ENCODE measurements at places on chromosomes 2 and 18. TPM values are rescaled to one million over a fixed set of nuclear protein-coding genes. Genes with fewer than 3 reads are reported as not detected.

DNA sequence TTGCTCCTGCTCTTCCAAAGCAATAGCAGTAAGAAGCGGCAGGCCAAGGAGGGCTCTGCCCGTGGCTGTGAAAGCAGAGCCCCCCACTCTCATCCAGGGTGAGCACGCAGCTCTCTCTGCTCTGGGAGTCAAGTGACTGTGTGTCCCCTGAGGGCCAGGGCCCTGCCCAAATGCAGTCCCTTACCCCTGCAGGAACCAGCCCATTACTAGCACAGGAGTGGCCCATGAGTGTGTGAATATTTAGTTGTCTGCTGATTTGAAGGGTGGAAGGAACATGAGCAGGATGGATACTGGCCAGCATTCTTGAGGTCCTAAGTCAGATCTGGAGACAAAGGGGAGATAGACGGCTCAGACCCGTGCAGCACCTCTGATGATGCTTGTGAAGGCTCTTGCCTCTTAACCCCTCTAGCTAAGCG, 69.7 kb upstream of the FOSL2 start:
- H3K4me3 ChIP-seq: no peak overlapping the region
- H3K4me1 ChIP-seq: peaks cover 11% of the 10 kb centered on the region
- no peaks in the 10 kb centered on the region for H3K27me3 ChIP-seq
- H3K27ac ChIP-seq: no peak overlapping the region

Gene DUSP11
- total RNA-seq: 29.4 TPM

- DNase-seq: no peak
- H3K4me3 ChIP-seq: no peak overlapping the region
- H3K27me3 ChIP-seq: peaks cover 19% of the 10 kb centered on the region
- no peak overlapping the region for H3K27ac ChIP-seq
- H3K4me1 ChIP-seq: peaks cover 2% of the 10 kb centered on the region
These were observed 127.1 kb downstream of the ANKRD30BL start for GRCh38 chr2:132034646-132035045.

GRCh38 chr2:221969830-221970144, 329.0 kb downstream of the PAX3 start:
- peaks cover 2% of the 10 kb centered on the region for H3K27me3 ChIP-seq
- H3K27ac ChIP-seq: no peak overlapping the region
- H3K4me3 ChIP-seq: no peak overlapping the region
- no peak for DNase-seq
- H3K36me3 ChIP-seq: no peaks in the 10 kb centered on the region

DNA sequence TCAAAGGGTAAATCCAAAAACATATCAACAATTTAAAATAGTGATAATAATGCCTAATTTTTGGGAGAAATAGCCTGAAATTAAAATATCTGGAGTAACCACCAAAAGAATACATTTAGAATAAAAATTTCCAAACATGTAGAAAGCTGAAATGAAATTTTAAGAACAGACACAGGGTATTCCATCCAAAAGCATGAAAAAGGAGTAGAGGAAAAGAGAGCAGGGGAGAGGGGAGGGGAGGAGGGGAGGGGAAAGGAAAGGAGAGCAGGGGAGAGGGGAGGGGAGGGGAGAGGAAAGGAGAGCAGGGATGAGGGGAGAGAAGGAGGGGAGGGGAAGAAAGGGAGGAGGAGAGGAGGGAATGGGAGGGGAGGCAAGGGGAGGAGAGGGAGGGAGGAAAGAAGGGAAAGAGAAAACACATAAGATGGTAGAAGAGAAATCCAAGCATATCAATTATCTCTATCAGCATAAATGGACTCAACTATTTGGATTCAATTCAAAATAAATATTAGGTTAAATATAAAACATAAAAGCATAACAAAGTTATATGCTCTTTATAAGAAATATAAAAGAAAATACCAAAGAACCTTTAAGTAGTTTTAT, 141.1 kb downstream of the ZNF385B start:
- no peak overlapping the region for H3K27ac ChIP-seq
- DNase-seq: no peak
- no peaks in the 10 kb centered on the region for H3K27me3 ChIP-seq
- H3K4me3 ChIP-seq: no peak overlapping the region

DNA sequence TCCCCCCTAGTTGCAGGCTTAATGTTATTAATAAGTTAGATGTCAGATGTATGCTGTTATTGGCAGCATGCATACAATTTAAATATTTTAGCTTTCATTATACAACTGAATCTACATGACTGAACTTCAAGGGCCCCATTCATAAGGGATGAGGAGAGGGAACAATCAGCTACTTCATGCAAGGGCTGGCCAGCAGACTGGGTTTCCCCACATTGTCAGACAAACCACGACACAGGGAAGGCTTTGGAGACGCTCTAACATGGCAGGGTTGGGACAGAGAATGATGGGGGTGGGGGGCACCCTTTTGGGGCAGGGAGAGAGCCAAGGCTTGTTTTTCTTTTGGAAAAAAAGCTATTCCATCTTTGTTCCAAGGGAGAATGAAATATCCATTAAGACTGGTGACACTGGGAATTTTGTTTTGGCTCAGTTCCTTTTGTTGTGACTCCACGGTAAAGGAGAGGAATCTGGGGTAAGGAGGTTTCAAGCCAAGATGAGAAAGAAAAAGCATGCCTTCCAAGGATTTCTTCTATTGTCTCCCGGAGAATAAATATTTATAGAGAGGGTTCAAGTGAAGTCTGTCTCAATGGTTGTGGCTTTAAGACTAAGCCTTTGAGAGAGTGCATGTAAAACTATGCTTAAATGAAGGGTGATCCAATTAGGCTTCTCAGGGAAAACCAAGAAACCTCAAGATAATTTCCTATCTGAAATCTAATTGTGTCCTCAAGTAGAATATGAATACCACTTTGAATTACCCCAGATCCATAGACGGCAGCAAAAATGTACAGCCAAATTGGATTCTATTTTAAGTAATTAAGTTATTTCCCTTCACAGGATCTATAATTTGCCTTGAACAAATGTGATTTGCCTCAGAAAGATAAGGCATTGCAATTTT, 5.4 kb downstream of the CXCR4 start:
- H3K4me1 ChIP-seq: peaks cover 46% of the 10 kb centered on the region
- no peaks in the 10 kb centered on the region for H3K27me3 ChIP-seq
- DNase-seq: no peak
- H3K36me3 ChIP-seq: peaks cover 46% of the 10 kb centered on the region
- H3K4me3 ChIP-seq: no peak overlapping the region

DNA sequence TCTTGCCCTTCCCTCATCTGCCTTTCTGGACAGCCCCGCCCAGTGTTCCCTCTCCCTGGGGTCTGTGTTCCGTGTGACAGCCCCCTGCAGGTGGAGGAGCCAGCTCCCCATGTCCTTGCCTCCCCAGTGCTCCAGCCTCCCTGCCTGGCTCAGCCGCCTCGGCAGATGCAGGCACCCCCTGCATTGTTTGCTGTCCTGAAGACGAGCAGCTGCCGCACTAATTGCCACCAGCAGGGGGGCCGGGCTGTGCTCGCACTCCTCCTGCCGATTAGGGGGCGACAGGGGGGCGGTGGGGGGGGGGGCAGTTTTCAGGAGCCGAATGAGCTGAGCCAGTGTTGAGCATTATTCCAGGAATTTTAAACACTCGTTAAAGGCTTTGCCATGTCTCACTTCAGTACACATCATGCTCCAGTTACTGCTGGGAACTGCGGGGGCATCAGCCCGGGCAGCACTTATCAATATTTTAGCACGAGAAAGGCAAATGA, 23.3 kb downstream of the SIX3 start:
- DNase-seq: no peak
- no peak overlapping the region for H3K27ac ChIP-seq
- no peak overlapping the region for H3K4me3 ChIP-seq
- H3K4me1 ChIP-seq: no peaks in the 10 kb centered on the region
- H3K36me3 ChIP-seq: no peaks in the 10 kb centered on the region
- peaks cover 9% of the 10 kb centered on the region for H3K27me3 ChIP-seq

GRCh38 chr18:77984833-77985232, 735.2 kb downstream of the GALR1 start:
- H3K27ac ChIP-seq: no peak overlapping the region
- no peak for DNase-seq
- no peak overlapping the region for H3K4me3 ChIP-seq
- no peaks in the 10 kb centered on the region for H3K4me1 ChIP-seq
- no peaks in the 10 kb centered on the region for H3K27me3 ChIP-seq
- H3K36me3 ChIP-seq: no peaks in the 10 kb centered on the region

- peaks cover 8% of the 10 kb centered on the region for H3K4me1 ChIP-seq
- H3K4me3 ChIP-seq: no peak overlapping the region
- peaks cover 69% of the 10 kb centered on the region for H3K36me3 ChIP-seq
- no peak overlapping the region for H3K27ac ChIP-seq
- DNase-seq: no peak
These were observed 19.3 kb downstream of the ZAP70 start for GRCh38 chr2:97732436-97733340.

- H3K27ac ChIP-seq: no peak overlapping the region
- no peak overlapping the region for H3K4me3 ChIP-seq
- no peak for DNase-seq
- H3K27me3 ChIP-seq: no peaks in the 10 kb centered on the region
- peaks cover 3% of the 10 kb centered on the region for H3K4me1 ChIP-seq
These were observed 28.3 kb downstream of the ARL5A start for GRCh38 chr2:151799886-151800292.

Gene IL1F10
- total RNA-seq: not detected

DNA sequence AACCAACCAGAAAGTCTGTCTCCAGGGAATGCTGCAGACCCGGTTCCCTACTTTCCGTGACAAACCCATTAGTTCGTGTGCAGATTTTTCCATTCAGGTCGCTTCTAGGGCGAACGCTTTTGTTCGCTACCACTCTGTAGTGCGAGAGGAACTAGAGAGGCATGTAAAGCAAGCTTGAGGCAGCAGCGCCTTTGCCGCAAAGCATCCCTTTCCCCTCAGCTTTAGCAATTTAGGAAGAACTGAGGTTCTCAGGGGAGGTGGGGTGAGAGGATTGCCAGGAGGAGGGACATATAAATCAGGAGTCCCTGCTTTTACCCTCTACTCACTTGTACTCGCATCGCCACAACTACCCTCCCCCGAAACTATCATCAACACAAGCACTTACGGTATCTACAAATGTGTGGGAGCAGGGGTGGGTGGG, 748 bp upstream of the ZNF804A start:
- no peaks in the 10 kb centered on the region for H3K36me3 ChIP-seq
- no peak for DNase-seq
- H3K4me1 ChIP-seq: peaks cover 13% of the 10 kb centered on the region
- H3K4me3 ChIP-seq: no peak overlapping the region

Gene ABCG8
- total RNA-seq: not detected

- no peaks in the 10 kb centered on the region for H3K36me3 ChIP-seq
- DNase-seq: no peak
- H3K4me3 ChIP-seq: no peak overlapping the region
These were observed 18.6 kb downstream of the PRKD3 start for GRCh38 chr2:37306024-37306423.

Gene PECR
- 31.5 TPM for total RNA-seq

Gene DUSP2
- total RNA-seq: 11.9 TPM

DNA sequence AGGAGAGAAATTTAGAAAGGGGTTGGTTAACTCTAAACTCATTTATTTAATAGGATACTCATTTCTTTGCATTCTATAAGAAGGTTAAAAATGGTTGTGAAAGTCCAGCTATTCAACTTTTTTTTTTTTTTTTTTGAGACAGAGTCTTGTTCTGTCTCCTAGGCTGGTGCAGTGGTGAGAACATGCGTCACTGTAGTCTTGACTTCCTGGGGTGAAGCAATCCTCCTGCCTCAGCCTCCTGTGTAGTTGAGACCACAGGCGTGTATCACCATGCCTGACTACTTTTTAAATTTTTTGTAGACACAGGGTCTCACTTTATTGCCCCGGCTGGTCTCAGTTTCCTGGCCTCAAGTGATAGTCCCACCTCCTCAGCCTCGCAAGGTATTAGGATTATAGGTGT, 11.9 kb downstream of the ELP2 start:
- no peak overlapping the region for H3K4me3 ChIP-seq
- peak overlapping the region; percentile 2 for H3K27ac ChIP-seq
- peaks cover 58% of the 10 kb centered on the region for H3K36me3 ChIP-seq
- H3K27me3 ChIP-seq: no peaks in the 10 kb centered on the region
- DNase-seq: no peak

DNA sequence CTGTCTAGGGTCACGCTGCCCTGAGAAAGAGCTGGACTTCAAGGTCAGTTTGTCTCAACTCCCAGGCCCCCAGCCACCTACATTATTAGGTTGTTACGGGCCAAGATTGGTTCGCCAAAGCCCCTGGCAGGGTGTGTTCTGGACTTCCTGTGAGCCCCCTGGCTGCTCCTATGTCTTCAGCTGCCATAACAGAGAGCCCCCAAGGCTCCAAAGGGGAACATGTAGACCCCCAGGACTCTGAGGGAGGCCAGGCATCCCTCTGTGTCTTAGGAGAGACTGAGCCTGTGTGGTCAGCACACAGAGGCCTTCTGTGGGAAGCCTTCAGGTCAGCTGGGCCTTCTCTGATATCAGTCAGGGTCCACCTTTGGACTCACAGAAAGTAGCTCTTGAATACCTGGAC, 58.3 kb downstream of the INHBB start:
- H3K36me3 ChIP-seq: no peaks in the 10 kb centered on the region
- H3K4me1 ChIP-seq: no peaks in the 10 kb centered on the region
- no peak for DNase-seq
- peaks cover 4% of the 10 kb centered on the region for H3K27me3 ChIP-seq

DNA sequence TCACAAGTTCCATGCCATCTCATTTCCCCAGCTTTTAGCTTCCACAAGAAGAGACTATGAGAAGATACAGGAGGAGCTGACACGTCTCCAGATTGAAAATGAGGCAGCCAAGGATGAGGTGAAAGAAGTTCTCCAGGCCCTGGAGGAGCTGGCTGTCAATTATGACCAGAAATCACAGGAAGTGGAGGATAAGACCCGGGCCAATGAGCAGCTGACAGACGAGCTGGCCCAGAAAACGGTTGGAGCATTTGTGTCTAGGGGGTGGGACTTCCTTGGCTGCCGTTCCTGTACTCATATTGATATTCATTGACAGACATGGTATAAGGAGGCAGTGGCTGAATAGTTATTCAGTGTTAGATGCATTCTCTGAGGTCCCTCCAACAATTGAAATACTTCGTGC, 57.2 kb upstream of the LYPD6B start:
- no peak overlapping the region for H3K27ac ChIP-seq
- no peak overlapping the region for H3K4me3 ChIP-seq
- peaks cover 6% of the 10 kb centered on the region for H3K36me3 ChIP-seq
- H3K27me3 ChIP-seq: no peaks in the 10 kb centered on the region
- H3K4me1 ChIP-seq: no peaks in the 10 kb centered on the region

DNA sequence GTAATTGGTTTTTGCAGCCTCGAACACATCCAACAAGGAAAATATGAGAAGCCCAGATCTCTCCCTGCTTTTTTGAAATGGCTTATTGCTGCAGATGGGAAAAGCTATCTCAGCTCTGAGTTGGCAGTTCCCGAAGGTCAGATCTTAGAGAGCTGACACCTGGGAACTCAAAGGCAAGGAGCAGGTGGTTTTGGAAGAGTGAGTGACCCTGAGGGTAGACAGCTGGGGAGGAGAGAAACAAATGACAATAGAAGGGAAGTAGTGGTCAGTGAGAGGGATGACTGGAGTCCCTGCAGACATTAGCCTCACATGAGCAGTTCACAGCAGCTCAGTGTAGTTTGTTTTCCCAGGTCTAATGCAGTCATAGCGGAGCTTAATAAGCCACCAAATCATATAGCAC, 317.9 kb downstream of the STK39 start:
- DNase-seq: no peak
- no peaks in the 10 kb centered on the region for H3K4me1 ChIP-seq
- no peak overlapping the region for H3K27ac ChIP-seq
- no peak overlapping the region for H3K4me3 ChIP-seq
- no peaks in the 10 kb centered on the region for H3K36me3 ChIP-seq
- H3K27me3 ChIP-seq: peaks cover 3% of the 10 kb centered on the region

Gene MEP1B
- total RNA-seq: not detected
